Smooth muscle cell of bladder (primary cell): ENCODE measurements at places on chromosomes 4 and X. TPM values are rescaled to one million over a fixed set of nuclear protein-coding genes. Genes with fewer than 3 reads are reported as not detected.

C4orf51 gene
- total RNA-seq: not detected in 2 replicates

VCX3A gene
- not detected in 2 replicates for total RNA-seq

RAB33A gene
- 2.4 and 6.0 TPM in 2 replicates for total RNA-seq

TCEAL5 gene
- not detected in 2 replicates for total RNA-seq

MAGEB6 gene
- total RNA-seq: not detected in 2 replicates

AGTR2 gene
- total RNA-seq: not detected in 2 replicates

CT47A7 gene
- total RNA-seq: not detected in 2 replicates

TIGD2 gene
- 12.3 and 17.5 TPM in 2 replicates for total RNA-seq
